ENCODE measurements at places on chromosomes 5 and 9.

DNA sequence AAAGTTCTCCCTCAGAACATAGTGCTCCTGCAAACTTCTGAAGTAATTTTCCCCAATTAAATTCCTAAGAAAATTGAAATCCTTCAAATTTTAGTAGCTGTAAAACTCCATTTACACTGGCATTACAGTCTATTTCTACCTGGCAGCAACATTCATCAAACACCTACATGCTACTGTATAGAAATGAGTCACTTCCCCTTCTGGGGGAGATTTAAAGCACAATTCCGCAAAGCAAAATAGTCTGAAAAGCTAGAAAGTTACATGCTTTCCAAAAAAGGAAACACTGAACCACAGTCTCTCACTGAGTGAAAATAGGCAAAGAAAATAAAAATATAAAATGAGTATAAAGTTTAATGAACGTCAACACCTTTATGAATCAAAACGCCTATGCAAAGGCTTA is 43.3 kb downstream of the MCTP1 start:
- no peak for DNase-seq

GRCh38 chr5:73606206-73606753 is 19.7 kb upstream of the ARHGEF28 start:
- no peak for DNase-seq

DNA sequence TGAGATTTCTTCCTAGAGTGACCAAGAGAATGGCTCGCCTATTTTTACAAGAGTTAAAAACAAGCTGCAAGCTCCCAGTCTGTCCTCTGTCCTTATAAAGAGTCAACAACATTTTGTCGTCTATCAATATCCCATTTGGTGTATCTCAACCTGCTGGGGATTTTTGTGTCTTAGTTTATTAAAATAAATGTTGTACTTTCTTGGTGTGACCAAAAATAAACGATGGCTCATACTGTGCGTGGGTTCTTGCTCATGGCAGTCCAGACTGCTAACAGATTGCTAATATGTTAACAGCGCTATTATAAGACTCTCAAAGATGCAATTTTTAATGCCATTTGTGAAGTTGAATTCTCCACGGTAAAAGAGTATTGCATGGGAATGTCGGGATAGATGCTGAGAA is 569.9 kb downstream of the GABRG2 start:
- DNase-seq: no peak

DNA sequence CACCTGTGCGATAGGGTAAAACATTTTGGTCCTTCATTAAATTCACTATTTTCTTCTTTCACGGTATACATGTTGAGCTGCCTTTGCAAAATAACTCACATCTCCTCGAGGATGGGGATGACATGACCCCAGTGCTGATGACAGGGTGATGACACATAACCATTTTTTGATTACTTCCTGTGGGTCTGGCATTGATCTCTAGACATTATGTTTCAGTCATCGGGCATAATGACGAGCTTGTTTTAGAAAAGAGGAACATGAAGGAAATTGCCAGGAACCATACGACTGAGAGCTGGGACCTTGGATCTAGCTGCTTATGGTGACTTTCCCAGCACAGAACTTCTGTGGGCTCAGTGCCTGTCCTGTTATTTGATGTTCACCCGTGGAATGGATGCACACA is 25.2 kb downstream of the COL5A1 start:
- no peak for DNase-seq

DNA sequence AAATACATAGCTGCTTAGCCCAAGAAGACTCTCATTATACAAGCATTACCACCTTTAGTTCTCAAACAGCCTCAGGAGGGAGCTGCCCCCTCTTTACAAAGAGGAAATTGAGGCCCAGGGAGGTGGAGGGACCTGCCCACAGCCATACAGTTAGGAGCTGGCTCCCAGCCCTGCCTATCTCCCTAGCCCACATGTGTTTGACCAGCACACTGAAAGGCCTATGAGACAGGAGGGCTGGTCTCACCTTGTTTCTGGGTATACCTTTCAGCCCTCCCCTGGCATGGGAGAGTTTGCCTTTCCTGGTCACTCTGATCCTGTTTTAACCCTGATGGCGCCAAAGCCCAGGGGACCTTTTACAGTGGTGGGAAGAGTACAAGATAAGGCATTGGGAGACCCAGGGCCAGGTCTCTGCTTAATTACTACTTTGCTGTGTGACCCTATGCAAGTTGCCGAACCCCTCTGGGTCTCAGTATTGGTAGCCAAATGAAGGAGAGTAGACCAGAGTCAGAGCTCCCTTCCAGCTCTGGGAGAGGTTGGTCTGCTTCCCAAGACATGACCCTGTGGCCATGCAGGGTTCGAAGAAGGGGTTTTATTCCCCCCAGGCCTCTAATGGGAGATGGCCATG is 60.9 kb upstream of the RPL26L1 start:
- no peak for DNase-seq

- DNase-seq: no peak
Observed at GRCh38 chr5:42429694-42430093, 6.5 kb downstream of the GHR start.

- DNase-seq: no peak
Observed at GRCh38 chr9:27344776-27345175, 47.8 kb upstream of the EQTN start.

DNA sequence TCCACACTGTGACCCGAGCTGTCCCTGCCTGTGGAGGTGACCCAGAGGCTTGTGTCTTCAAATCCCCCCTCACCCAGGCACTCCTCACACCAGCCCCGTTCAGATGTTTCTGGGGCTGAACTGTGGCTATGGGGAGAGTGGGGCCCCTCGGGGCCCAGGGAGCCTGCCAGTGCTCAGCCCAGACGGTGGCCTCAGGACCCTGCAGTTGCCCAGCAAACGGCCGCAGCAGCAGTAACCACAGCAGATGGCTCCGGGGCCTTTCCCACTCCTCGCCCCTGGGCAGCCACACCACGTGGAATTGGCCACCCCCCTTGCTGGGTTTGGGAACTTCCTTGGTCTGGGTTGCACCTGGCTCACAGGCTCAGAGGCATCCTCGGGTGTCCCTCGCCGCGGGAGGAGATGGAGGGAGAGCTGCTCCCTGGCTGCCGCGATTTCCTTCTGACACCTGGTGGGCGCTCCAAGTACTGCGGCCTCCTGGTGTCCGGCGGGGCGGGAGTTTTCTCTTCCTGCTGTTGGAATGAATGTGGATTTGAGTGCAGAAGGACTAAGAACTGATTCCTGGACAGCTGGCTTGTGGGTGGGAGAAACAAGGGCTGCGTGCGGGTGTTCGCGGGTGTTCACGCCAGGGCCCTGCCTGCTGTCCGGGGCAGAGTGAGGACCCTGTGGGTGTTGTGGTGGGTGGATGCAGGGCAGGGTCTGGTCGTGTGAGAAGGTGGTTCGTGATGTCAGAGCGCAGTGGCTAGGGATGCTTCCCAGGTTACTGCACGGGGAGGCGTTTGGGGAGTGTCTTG is 97.5 kb downstream of the COL5A1 start:
- peak; percentile 75 for DNase-seq

- DNase-seq: no peak
Observed at GRCh38 chr5:173664154-173664526, 47.7 kb upstream of the BOD1 start.

- DNase-seq: no peak
Observed at GRCh38 chr5:138391859-138392386, 39.4 kb downstream of the KDM3B start.

DNA sequence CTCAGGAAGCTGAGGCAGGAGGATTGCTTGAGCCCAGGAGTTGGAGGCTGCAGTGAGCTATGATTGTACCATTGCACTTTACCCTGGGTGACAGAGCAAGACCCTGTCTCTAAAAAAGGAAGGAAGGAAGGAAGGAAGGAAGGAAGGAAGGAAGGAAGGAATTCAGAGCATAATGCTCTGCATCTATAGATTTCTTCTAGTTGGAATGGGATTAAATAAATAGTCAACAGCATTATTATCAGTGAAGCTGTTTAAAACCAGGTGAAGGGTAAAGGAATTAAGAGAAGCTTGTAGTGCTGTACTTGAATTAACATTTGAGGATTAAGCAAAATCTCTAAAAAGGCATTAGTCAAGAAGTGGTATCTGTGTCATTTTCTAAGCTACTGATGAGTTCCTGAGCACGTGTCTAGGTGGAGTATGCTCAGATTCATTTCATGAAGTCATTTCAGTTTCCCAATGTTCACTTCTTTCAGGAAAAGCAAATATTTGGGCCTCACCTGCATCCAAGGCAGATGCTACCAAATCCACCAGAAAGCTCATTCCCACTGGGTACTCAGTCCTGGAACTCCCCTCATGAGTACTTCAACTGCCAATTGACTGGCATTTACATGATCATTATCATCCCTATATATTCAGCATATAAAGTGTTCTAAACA is 8.4 kb downstream of the PDE6A start:
- no peak for DNase-seq

DNA sequence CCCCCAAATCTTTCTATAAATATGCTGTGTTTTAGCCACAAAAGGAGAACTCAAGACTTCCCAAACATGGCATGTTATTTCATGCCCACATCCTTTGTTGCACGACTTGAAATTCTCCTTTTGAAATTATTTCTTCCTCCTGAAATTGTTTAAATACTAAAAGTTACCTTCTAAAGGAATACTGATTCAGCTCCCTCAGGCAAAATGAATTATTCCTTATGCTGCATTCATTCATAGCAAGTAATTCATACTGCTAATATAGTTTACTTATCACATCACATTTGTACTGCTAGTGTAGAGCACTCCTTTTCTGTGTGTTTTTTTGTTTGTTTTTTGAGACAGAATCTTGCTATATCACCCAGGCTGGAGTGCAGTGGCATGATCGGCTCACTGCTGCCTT is 45.7 kb downstream of the BHMT start:
- no peak for DNase-seq

DNA sequence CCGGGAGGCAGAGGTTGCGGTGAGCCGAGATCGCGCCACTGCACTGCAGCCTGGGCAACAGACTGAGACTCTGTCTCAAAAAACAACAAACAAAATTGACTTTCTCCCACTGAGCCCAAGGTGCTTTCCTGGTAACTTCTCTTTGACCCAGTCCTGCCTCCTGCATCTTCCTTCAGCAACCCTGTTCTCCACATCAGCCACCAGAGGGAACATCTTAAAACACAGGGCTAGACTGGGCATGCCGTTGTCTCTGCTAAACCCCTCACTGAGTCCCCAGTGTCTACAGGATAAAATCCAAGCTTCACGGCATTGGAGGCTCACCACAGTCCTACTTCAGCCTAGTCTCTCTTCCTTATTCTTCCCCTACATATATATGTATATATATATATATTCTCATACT is 39.8 kb upstream of the KCNMB1 start:
- no peak for DNase-seq

DNA sequence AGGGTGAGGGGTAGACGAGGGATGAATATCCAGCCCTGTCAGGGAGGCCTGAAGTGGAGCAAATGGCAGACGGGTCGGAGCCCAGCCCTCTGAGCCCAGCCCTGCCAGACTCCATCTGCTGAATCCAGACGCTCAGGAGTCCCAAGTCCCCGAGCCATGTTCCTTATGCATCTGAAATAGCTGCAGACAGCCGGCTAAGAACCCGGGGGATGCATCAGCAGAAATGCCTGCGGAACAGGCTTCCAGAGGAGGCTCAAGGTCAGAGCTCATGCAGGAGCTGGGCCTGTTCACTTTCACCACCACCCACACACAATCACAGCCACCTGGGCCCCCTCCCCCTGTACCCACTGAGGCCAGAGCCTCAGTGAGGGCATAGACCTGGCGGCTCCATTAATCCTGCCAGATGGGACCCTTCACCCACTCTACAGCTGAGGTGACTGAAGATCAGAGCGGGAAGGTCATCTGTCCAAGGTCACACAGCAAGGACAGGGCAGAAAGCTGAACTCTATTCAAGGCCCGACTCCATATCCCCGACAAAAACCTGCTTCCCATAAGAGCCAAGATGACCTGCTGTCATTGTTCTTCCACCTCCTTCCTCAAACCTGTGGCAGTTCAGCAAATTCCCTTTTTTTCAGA is 24.4 kb upstream of the AKNA start:
- DNase-seq: no peak

- peak; percentile 96 for DNase-seq
Observed at GRCh38 chr5:79514391-79515105, 614 bp upstream of the HOMER1 start.

DNA sequence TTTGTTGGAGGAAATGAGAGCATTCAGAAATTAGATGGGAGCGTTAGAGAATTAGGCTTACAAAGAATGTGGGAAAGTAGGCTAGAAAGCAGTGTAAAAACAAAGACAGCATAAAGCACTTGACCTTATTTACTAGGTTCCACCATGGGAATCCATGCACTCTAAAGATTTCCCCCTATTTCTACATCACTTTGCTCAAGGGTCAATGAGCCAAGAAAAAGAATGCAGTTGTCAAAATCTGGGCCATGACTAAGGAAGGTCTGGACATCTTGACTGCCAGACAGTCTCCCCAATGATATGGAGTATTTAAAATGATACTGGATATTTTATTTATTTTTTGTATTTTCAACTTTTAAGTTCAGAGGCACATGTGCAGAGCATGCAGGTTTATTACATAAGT is 3.4 kb downstream of the TLR4 start:
- no peak for DNase-seq

DNA sequence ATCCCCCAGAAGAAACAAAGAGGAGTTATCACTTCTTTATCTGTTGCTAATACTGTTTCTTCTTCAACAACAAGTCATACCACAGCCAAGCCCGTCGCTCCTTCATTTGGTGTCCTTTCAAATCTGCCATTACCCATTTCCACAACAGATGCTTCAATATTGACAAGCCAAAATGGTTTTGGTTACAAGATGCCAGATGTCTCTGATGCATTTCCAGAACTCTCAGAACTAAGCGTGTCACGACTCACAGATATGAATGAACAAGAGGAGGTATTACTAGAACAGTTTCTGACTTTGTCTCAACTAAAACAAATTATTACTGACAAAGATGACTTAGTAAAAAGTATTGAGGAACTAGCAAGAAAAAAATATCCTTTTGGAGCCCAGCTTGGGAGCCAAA is 16.0 kb upstream of the HAND1 start:
- DNase-seq: no peak

DNA sequence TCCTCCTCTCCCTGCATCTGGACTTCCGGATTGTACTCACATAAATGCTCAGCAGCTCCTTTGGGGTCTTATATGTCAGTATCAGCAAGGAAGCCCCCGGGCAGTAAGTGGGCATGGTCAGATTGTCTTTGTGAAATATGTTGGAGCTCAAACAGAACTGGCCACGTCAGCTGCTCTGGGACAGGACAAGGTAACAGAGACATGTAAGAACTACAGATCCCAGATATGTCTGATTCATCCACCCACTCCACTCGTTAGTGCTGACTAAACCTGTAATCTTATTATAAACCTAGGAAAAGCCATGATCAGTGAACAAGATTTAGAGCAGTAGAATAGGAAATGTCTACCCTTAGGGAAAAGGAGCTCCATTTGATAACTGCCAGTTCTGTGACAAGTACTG is 561.8 kb downstream of the CETN3 start:
- DNase-seq: no peak

GRCh38 chr5:52453176-52453575 is 334.5 kb upstream of the ITGA1 start:
- DNase-seq: no peak

GRCh38 chr5:80825786-80826460 is 134.2 kb upstream of the RASGRF2 start:
- DNase-seq: no peak
